ENCODE measurements at places on chromosomes 13 and 19. TPM values are rescaled to one million over a fixed set of nuclear protein-coding genes. Genes with fewer than 3 reads are reported as not detected.

GRCh38 chr13:96816261-96816660, 178.0 kb downstream of the OXGR1 start:
- DNase-seq: peak; percentile 72

GRCh38 chr19:20923077-20923871, at the start of gene ZNF85:
ZNF85 (plus strand) TSS chr19:20923251; CDS start chr19:20923401, 150 bp downstream.
- peak; percentile 89 for DNase-seq

GRCh38 chr19:38674388-38675171, 27.1 kb downstream of the ACTN4 start:
- DNase-seq: no peak

GRCh38 chr19:41175801-41176777, 16.9 kb upstream of the CYP2S1 start:
- peak; percentile 89 for DNase-seq

DNA sequence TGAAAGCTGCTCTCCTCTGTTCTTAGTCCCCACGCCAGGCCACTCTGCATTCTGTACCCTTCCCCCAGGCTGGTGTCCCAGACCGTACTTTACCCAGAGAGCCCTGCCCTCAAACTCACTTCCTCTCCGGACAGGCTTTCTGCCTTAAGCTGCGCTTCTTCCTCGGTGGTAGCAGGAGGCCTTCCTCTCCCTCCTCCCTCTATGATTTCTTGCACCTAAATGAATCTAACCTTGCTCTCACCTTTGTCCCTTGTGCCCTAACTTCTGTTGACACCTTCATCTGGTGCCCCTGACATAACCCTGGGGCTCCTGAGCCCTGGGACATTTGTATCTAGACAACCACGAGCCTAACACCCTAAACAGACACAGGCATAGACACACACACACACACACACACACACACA, 29.6 kb upstream of the CEACAM21 start:
- DNase-seq: no peak

Gene PALM
- total RNA-seq: 198 TPM

DNA sequence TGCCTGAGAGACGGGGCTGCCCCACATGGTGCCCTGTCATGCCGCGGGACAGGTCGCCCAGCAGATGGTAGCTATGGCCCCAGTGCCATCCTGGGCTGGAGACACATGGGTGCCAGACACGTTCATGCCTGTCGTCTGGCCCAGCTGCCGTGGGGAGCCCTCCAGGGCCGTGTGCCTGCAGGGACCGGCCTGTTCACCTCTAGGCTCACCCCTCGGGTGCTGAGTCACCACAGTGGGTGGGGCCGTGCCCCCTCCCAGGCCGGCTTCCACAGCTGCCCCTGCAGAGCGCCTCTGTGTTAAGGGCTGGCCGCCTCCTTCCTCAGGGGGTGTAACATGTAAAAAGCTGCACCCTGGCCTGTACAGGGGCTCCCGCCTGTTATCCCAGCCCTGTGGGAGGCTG, 36.1 kb downstream of the CSNK1G2 start:
- no peak for DNase-seq

DNA sequence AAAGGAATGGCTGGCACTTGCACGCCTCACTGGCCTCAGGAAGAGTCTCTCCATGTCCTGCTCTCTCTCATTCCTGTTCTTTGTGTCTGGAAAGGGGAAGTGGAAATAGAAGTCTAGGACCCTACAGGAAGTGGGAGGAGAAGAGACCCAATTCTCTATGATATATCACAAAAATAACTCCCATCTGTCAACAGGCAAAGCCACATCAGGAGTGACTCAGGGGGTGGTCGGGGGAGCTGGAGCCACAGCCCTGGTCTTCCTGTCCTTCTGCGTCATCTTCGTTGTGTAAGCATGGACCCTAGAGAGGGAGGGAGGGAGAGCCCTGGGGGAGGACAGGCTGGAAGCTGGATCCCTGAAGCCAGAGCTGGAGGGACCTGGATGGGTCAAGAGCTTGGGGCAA, 3.0 kb downstream of the SIGLEC9 start:
- peak; percentile 35 for DNase-seq

GRCh38 chr19:4969772-4970531, 1.0 kb downstream of the KDM4B start:
- DNase-seq: peak; percentile 30

- peak; percentile 30 for DNase-seq
These were observed 13.3 kb downstream of the CD70 start for GRCh38 chr19:6577476-6578125.

- no peak for DNase-seq
These were observed 71.8 kb downstream of the SPACA7 start for GRCh38 chr13:112447761-112448603.

- peak; percentile 34 for DNase-seq
These were observed 5.4 kb upstream of the JSRP1 start for GRCh38 chr19:2261438-2262172.

- DNase-seq: no peak
These were observed 17.7 kb downstream of the GRIK5 start for GRCh38 chr19:42052241-42052863.

GRCh38 chr19:32718286-32718685, 1.3 kb upstream of the TDRD12 start:
- no peak for DNase-seq

Gene NTF4
- not detected for total RNA-seq

DNA sequence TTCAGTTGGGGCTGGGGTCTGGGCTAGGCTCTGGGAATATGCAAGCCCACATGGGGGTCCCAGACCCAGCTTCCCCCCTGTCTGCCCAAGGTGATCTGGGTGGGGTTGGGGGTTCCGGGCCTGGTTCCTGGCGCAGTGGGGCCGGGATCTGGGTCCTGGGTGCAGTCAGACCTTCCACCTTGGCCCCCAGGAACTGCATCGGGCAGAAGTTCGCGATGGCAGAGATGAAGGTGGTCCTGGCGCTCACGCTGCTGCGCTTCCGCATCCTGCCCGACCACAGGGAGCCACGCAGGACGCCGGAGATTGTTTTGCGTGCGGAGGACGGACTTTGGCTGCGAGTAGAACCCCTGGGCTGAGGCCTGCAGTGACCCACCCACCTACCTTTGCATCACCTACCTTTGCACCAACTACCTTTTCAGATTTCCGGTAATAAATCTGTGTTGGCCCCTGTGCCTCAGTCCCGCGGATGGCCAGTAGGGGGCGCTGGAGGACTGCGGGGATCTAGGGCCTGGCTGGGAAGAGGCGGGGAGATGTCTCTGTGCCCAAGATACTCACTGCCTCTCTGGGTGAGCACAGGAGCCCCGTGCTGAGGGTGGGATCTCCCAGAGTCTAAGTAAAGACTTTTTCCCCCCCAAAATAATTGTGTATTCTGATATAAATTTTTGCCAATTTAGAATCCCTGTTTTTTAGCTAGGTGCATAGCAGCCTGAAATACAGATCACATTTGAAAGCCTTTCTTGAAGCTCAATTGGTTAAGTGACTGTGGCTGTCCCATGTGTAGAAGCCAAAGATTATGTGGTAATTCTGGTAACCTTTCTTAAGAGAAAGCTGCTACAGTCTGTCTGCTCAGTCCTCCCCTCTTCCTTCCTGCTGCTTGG, 11.5 kb upstream of the CYP4F3 start:
- peak; percentile 44 for DNase-seq

Gene PROZ
- not detected for total RNA-seq

GRCh38 chr13:110347535-110348308, 40.6 kb downstream of the COL4A2 start:
- DNase-seq: peak; percentile 83

Gene SOX1
- not detected for total RNA-seq

DNA sequence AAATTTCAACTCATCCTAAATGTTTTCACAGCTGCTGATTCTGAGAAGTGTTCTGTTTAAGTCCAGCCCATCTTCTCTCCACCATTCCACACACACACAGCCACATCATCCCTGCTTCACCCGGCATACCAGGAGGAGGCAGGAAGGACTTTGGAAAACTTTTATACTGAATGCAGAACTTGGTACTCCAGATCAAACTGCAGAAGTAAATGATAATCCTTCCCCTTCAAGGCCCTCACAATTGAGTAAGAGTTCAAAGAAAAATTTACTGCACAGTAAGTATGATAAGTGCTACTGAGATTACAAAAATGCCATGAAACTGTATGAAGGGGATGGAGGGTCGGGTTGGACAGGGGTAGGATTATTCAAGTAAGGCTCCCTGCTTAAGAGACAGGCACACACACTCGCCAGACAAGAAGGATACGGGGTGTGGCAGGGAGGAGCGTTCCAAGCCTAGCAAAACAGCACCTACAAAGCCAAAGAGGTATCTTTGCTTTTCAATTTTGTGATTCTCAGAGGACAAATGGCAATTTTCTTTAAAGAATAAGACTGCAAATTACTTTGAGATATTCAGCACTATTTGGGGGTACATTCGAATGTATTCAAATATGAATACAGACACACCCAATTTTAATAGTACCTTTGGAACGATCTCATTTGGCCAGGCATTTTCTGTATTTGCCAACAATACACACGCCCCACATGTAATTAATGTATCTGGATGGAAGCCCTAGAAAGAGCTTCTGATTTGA, 2.5 kb downstream of the USP12 start:
- peak; percentile 47 for DNase-seq

- no peak for DNase-seq
These were observed 1.4 kb downstream of the IFI30 start for GRCh38 chr19:18174983-18175382.

GRCh38 chr13:46106839-46107371, 2.1 kb upstream of the CPB2 start:
- DNase-seq: no peak

Gene CGB3
- not detected for total RNA-seq

GRCh38 chr13:106373989-106374572, 161.4 kb downstream of the EFNB2 start:
- peak; percentile 80 for DNase-seq

GRCh38 chr19:7720351-7720750, 11.6 kb downstream of the CLEC4G start:
- no peak for DNase-seq

Gene SOHLH2
- 1.7 TPM for total RNA-seq

Gene ZNF540
- total RNA-seq: 0.36 TPM

DNA sequence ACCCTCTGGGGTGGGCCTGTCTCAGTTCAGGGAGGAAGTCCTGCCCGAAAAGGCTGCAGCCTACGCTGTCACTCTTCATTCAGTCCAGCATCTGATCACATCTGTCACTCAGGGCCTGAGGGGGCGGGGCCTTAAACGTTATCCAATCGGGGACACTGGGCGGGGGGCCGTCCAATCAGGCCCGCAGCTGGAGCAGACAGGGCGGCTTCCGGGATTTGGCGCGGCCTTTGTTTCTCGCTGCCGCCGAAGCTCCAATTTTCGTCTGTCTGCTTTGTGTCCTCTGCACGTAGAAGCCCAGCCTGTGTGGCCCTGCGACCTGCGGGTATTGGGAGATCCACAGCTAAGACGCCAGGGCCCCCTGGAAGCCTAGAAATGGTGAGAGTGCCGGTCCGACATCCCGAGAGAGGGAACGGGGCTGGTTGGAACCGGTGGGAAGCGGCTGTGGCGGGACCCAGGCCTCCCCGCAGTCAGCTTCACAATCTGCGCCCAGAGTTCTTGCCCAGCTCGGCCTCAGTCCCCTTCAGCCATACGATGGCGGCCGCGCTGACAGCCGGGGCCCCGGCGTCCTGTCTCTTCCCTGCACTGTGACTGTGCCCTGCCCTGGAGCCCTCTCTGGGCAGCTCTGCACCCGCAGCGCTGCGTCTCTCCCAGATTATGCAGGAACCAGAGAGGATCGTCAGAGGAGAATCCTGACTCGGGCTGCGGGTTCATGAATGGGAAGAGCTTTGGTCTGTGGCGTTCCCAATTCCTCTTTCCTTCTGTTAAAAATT, at the start of gene ZNF730:
Gene ZNF730, plus strand, starts transcription at position 224 of the 770 bp plus-strand sequence. Its CDS starts 149 bp downstream, at position 373.
- peak; percentile 74 for DNase-seq

Gene EFNA2
- not detected for total RNA-seq

- no peak for DNase-seq
These were observed 816.6 kb downstream of the UQCRFS1 start for GRCh38 chr19:28396287-28396831.

Gene DAND5
- total RNA-seq: not detected

- no peak for DNase-seq
These were observed 8.1 kb upstream of the KPTN start for GRCh38 chr19:47492137-47492533.

DNA sequence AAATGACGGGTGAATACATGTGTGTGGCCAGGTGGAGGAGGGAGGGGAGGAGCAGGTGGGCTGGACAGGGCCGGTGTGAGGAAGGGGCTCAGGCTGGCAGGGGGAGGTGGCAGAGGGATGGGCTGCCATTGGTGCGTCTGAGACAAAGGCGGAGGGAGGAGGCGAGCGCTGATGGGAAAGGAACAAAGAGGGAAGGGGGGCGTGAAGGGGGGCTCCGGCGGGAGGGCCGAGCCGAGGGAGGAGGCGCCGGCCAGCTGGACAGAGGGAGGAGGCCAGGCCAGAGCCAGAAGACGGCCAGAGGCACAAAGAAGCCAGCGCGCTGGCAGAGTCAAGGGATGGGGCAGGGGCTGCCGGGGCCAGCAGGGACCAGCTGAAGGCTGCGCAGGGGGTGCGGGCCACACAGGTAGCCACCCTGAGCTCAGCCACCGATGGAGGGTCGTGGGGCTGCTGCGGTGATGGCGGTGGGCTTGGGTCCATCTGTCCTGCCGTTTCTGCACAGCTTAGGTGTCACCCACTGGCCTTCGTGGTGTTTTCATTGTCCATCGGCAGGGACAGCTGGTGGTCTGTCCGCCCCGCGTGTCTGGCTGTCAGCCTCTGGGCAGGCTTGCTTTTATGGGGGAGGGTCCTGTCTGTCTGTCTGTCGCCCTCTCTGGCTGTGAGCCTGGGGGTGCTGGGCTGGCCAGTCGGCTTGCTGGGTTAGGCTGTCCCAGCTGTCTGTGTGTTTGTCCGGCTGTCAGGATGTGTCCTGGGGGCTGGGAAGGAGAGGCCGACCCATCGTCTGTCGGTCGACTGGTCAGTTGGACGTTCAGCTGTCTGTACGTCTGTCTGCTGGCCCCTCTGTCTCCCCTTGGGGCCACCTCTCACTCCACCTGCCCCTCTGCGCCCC, 2.2 kb downstream of the APC2 start:
- no peak for DNase-seq

Gene OVOL3
- total RNA-seq: not detected

GRCh38 chr13:26423629-26424028, 133.9 kb upstream of the WASF3 start:
- DNase-seq: peak; percentile 89

GRCh38 chr13:50844084-50844875, 788 bp upstream of the DLEU7 start:
- DNase-seq: no peak

Measured in fibroblast of the aortic adventitia (primary cell).